Neural cell (in vitro differentiated cells): ENCODE measurements at places on chromosomes 5 and 9. TPM values are rescaled to one million over a fixed set of nuclear protein-coding genes. Genes with fewer than 3 reads are reported as not detected.

Gene CDH6
- 2.1 and 2.3 TPM in 2 replicates for polyA plus RNA-seq

Gene HSPB3
- not detected in 2 replicates for polyA plus RNA-seq

Gene INSL4
- polyA plus RNA-seq: not detected in 2 replicates

Gene WWC1
- 0.97 and 1.6 TPM in 2 replicates for polyA plus RNA-seq

Gene MARCHF3
- polyA plus RNA-seq: 1.1 and 3.9 TPM in 2 replicates
